HS-5 (cell line): ENCODE measurements at places on chromosomes 12 and 14.

DNA sequence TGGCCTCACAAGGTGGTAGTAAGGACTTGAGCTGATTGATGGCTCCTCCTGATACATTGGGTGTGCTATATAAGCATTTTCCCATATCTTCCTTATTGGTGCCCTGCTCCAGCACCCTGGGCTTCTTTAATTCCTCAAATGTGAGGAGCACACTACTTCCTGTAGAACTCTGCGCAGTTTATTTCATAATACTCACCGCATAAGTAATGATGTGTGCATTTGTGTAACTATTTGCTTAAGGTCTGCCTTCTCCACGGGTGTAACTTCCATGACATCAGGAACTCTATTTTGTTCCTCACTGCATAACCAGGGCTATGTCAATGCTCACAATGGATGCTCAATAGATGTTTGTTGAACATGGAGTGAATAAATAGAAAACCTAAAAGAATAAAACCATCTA lies 392.2 kb downstream of the SEC23A start:
- DNase-seq, result no peak

DNA sequence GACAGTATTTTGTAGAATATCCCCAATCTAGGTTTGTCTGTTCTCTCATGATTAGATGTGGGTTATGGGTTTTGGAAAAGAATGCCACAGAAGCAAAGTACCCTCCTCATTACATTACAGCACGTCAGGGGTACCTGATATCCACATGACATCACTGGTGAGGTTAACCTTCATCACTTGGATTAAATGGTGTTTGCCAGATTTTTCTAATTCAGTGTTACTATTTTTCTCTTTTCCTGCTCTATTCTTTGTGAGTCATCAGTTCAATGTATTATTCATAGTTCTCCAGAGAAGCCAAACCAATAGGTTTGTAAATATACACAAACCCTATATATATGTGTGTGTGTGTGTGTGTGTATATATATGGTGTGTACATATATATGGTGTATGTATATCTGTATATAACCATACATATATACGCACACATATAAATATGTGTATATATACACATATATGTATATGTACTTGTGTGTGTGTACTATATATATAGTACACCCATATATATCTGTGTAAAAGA lies 131.4 kb downstream of the LMNTD1 start:
- no peak for DNase-seq

DNA sequence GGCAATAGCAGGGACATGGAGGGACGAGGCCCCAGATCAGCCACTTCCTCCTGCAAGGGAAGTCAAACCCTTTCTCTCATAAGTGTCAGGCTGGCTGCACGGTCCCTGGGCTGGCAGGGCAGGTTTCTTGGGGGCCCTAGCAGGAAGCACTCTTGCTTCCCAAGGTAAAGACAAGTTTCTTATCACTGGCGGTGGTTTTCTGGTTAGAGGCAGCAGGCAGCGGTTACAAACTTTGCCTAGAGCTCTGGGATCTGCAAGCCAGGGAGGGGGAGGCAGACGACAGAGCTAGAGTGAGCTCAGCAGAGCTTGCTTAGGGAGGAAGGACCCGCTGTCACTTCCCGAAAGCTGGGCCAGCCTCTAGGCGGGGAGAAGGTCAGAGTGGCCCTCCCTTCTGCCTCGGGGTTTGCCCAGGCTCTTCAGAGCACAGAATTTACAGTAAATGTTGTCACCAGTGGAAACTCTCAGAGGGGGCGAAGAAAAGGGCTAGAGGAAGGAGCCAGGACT lies 20.4 kb downstream of the BATF start:
- no peak for DNase-seq

DNA sequence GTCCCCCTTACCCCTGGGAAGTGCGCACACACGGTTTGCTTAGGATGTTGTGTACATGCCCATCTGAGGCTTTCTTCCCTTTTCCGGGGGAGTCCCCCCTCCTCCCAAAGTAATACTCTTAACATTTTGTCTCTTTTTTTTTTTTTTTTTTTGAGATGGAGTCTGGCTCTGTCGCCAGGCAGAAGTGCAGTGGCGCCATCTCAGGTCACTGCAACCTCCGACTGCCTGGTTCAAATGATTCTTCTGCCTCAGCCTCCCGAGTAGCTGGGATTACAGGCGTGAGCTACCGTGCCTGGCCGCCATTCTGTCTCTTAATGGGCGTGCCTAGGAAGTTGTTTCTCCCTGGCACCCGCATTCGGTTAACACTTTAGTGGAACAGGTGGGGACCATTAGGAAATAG lies 4.5 kb upstream of the GMFB start:
- DNase-seq, result no peak

DNA sequence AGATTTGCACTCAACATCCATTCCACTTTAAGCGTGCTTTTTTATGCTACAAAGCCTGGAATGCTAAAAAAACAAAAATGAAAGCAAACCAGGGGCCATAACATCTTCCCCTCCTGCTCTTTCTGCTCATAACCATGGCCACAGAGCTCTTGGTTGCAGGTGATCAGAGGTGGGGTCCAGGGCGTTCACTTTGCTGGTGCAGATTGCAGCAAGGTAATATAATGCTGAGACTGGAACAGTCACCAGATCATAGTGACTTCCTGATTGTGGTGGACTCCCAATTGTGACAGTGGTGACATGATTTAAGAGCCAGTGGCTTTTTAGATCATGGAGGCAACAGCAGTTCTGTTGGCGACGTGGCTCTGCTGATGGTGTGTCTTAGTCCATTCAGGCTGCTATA lies 115.0 kb upstream of the CPM start:
- no peak for DNase-seq

DNA sequence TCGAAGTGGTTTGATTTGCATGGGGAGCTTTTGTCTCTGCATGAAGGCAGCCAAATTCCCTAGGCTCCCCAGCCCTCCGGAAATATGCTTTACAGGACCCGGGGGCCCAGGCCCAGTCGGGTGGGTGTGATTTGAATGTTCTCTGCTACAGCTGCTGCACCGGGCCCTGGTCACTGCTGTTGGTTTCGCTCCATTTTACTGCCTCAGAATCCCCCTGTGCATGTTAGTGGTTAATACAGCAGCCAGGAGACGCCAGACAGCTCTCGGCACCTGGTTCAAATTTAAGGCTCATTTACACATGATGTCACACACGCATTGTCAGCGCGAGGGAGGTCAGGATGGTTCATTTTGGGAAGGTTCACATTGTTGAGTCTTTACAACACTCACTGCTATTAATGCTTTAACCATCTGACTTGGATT lies 99.6 kb downstream of the SLC38A6 start:
- peak; percentile 70 for DNase-seq

DNA sequence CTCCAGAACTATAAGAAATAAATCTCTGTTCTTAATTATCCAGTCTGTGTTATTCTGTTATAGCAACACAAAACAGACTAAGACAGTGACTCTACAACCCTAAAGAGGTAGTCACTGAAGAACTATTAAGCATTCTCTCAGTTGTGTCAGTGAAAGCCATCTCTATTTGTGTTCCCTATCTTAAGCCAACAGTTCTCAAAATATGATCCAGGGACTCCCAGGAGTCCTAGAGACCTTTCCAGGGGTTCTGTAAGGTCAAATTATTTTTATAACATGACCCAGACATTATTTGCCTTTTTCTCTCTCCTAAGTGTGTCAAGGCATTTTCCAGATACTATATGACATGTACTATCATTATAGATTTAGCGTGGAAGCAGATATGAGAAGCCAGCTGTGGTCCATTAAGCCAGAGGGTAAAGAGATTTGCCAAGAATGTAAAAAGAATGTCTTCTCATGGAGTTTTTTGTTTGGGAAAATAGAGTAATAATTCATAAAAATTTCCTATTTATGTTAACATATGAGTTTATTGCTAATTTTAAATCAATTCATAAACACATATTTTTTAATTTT lies 315.8 kb downstream of the RGS6 start:
- no peak for DNase-seq

DNA sequence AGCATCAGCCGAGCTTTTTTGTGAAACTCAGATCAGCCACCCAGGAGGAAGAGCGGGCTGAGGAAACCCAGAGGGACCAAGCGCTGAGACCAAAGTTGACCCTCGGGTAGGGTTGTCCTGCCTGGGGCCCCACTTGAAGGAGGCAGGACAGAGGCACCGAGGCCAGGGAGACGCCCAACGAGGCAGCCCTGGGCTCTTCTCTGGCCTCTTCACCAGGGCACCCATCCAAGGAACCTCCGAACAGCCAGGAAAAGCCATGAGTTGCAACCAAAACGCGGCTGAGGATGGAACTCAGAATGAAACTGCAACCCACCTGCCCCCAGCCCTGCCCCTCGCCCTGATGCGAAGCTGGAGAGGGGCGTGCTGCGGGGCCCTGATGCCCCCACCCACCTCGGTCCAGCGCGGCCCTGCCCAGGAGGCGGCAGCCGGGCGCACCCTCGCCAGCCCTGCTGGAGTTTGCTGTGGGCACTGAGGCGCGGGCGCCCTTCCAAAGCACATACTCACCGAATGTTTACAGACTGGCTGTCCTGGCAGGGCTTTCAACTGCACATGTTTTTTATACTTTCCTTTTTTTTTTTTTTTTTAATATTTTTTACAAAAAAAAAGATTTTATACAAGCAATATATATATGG lies 41.9 kb downstream of the JDP2 start:
- DNase-seq, result no peak

- no peak for DNase-seq
These were observed 79.2 kb upstream of the MDM1 start for GRCh38 chr12:68411371-68411770.

GRCh38 chr12:131494741-131495524 lies 216.0 kb upstream of the SFSWAP start:
- no peak for DNase-seq

GRCh38 chr12:101578417-101578816 lies 16.4 kb upstream of the MYBPC1 start:
- no peak for DNase-seq

DNA sequence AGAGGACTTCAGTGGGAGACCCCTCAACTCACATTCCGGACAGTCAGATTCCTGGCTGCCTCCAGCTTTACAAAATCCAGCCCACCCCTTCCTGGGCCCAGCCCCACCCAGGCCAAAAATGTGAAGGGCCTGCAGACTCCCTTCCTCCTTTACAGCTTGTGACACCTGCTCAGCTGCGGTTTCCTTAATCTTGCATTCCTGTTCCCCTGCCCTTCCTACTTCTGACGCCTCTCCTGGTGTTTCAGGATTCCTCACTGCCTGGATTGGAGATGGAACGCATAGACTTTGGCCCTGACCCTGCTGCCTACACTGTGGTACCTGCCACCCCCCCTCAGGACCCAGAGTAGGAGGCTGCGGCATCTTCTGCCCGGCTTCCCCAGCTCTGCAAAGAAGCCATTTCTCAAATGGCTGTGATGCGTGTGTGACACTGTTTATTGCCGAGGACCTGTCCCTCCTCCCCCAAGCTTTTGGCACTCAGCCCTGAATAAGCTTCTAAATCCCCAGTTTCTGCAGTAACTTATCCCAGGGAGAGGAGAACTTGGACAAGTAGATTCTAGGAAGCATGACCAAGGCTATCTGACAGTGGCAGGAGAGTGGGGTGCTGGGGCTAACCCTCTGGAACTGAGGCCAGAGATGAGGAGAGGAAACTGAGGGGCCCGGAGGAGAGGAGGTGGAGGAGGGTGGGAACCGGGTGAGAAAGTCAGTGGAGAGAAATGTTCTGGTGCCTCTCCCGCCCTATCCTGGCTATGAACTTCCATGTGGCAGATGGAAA lies 24.9 kb upstream of the BCDIN3D start:
- DNase-seq, result no peak

DNA sequence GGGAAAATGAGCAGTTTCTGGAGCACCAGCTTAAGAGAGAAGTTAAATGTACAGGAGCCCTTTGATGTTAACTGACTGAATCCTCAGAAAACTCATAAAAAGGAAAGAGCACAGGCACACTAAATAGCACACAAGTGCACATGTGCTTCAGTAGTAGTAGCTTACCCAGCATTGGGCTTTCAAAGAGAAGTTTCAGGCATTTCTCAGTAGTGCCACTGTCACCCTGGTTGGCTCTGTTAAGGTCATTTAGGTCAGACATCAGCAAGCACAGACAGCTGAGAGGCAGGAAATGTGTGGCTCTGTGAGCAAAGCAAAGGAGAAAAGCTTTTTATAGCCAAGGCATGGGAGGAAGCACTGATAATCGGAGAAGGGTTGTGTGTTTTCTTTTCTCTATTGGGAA lies 96.3 kb upstream of the HIF1A start:
- DNase-seq, result no peak

DNA sequence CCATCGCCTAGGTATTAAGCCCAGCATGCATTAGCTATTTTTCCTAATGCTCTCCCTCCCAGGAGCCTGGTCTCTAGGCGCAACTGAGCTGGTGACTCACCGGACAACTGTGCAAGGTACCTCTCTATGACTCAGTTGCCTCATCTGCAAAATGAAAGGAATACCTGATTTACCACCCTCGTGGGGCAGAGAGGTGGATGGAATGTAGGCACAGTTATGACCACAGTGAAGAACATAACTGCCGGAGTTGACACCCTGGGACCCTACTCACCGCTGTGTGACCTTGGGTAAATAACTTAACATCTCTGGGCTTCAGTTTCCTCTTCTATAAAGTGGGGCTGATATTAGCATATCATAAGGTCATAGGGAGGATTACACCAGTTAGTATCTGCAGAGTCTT lies 22.6 kb downstream of the BCL11B start:
- no peak for DNase-seq

DNA sequence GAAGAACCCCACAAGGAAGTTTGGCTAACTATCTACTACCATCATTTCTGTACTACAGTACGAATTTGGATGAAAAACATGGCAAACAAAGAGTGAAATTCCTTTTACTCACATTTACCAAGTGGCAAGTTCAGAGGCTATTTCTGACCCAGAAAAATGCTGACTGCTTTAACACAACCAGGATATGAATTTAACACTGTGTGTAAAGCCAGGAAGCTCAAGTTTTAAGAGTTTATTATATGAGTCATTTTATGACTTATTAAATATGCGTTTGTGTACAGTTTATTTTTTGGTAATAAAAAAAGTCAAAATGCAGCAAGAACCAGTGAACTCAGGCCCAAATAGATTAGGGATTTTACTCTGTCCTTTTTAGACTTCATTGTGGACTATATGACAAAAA lies 58.4 kb upstream of the STAC3 start:
- peak; percentile 37 for DNase-seq

- no peak for DNase-seq
These were observed 41.6 kb upstream of the CDK17 start for GRCh38 chr12:96441816-96442215.
